Stimulated activated CD8-positive, alpha-beta memory T cell treated with anti-CD3 and anti-CD28 coated beads, Interleukin-4, amount 100 ng/mL, for 1 hour (primary cell): ENCODE measurements at places on chromosomes 1 and 21.

DNA sequence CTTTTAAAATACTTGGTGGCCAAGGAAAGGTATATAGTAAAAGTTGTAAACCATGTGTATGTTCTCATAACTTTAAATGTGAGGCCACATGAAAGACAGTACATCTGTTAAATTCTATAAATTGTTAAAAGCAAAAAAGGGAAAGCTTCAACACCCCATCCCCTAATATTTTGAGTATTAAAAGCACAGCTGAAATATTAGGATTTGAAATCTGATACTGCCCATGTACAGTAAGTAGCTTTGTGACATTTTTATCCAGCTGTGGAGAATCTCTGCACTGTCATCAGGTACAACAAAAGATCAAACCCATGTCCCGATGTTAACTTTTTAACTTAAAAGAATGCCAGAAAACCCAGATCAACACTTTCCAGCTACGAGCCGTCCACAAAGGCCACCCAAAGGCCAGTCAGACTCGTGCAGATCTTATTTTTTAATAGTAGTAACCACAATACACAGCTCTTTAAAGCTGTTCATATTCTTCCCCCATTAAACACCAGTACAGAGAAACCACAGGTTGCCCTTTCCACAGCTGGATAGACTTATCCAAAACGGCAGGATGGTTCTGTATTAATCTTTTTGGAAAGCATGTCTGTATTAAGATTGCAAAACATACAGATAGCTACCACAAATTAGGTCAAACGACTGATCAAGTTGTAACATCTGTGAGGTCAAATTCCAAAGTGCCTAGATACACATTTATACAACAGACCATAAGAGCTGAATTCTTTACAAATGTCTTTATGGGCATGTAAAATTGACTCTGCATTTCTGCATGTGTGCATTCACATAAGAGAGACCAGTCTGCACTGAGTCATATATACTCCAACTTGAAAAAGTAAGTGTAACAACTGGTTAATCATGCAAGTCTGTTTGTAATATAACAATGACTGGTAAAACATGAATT is 5.2 kb downstream of the IRF2BP2 start:
- DNase-seq, result no peak

- no peak for DNase-seq
These were observed 856 bp downstream of the AVPR1B start for GRCh38 chr1:206116191-206116872.

DNA sequence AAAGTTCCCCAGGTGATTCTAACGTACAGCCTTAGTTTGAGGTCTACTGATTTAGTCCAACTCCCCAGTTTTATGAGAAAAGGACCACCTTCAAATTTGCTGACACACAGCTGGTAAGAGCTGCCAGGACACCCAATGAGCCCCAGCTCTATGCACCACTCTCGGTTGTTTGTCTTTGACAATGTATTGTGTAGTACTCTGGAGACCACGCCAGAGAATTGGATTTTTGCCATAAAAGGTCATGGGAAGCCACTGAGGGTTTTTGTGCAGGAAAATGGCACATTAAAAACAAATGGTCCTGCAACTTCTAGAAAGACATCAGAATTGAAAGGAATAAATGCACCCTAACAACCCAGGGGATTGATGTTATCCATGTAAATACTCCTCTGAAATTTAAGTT is 7.1 kb upstream of the IER5 start:
- no peak for DNase-seq

GRCh38 chr1:9823943-9824701 is at the start of gene CLSTN1:
TSS of gene CLSTN1 (minus strand) at chr1:9823965. CDS start at chr1:9823733, 232 bp downstream.
- peak; percentile 81 for DNase-seq

GRCh38 chr1:55718758-55719671 is 503.9 kb upstream of the USP24 start:
- no peak for DNase-seq

DNA sequence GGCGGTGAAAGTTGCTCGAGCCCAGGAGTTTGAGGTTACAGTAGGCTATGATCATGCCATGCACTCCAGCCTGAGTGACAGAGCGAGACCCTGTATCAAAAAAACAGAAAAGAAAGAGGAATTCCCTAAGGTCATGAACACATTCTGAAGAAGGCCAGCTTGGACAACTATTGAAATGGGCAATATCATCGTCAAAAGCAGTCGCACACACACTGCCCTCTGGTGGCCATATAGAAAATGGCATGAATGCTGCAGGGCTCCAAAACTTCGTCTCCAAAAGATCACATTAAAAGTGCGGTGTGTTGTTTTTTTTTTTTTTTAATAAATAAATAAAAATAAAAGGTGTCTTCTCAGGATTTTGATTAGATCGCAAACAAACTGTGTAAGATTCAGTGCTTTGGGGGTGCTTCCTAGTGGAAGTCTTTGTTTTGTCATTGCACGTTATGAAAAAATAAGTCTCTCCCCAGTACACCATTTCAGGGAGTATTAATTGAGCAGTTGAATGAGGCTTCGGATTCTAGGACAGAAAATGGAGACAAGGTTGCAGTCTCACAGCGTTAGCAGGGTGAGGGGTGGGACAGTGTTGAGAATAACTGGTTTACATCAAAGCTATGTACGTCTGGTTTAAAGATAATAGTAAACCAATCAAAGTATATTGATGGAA is 87.5 kb upstream of the FMN2 start:
- DNase-seq, result no peak

GRCh38 chr1:182574156-182574555 is 14.9 kb downstream of the RNASEL start:
- no peak for DNase-seq

DNA sequence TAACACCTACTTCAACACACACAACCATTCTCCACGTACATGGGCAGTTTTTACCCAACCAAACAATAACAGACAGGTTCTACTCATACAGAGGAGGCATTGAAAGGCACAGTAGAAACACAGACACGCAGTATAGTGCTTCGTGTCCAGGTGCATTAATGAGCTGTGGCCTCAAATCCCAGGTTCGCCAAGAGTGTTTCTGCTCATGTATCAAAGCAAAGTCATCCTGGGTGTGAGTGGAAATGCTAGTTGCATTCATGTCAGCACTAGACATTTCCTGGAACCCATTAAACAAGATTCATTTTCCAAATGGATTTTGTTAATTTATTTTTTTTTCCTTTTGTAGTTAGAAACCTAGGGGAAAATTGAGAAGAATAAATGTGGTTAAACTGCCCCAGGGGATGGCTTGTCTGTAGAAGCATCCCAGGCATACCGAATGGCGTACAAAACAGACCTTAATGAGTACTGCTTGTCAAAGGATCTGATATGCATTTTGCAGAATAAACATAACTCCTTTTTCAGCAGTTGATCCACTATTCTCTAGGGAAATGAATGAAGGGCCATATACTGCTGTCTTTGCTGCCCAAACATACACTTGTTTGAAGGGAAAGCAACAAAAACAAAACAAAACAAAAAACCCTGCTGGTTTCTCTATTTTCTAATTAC is 298.6 kb upstream of the ST6GALNAC5 start:
- no peak for DNase-seq

GRCh38 chr1:161843156-161843555 is 77.0 kb downstream of the ATF6 start:
- DNase-seq, result no peak

DNA sequence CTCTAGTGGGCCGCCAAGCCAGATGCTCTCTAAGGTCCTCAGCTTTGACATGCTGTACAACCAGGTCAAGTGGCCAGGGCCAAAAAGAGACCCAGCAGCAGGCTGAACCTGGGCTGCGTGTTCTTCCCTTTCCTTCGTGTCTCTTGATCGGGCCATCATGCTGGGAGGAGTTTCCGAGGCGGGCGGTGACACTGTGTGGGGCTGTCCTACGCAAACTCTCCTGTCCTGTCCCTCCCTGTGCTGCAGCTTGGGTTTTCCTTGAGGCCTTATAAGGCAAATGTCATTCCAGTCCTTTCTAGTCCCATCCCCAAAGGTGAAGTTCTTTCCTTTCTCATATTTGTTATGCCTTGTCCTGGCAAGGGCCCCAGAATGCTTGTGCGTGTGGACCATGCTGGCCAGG is 56.7 kb downstream of the ARHGEF10L start:
- no peak for DNase-seq

GRCh38 chr1:61808968-61809367 is 66.7 kb downstream of the PATJ start:
- DNase-seq, result no peak

DNA sequence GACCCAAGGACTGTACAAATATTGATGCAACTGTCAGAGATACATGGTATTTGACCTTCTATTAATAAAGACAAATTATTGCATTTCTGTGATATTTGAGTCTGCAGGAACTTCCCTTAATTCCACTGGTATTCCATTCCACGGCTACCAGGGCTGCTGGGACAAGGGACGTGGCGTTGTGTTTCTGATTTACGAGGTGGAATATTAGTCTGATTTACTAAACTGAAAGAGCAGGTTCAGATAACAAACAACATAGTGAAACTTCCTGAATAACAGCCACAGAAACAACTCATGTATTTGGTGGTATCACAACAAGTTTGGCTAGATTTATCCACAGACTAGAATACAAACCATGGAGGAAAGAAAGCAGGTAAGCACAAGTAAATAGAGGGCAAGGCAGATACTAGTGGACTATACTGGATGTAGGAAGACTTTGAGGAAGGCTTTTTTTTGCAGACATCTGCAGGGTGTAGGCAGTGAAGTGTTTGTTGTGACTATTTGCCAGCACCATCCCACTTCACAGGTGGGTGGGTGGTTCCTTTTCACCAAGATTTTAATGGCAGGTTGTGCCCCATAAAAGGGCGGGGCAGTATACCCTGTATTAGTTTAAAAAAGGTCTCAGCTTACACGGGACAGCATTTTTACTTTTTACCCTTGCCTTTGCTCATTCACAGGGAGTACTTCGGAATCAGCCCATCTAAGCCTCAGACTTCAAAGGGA is 100.4 kb downstream of the FGGY start:
- no peak for DNase-seq

GRCh38 chr1:109372281-109372680 is 25.4 kb downstream of the SORT1 start:
- DNase-seq, result no peak

GRCh38 chr1:44849575-44850132 is 6.6 kb upstream of the PTCH2 start:
- no peak for DNase-seq

- DNase-seq, result no peak
These were observed 7.8 kb upstream of the P3R3URF start for GRCh38 chr1:46183926-46184557.
